Uterine smooth muscle cell (primary cell): ENCODE measurements at places on chromosomes 7 and 10. TPM values are rescaled to one million over a fixed set of nuclear protein-coding genes. Genes with fewer than 3 reads are reported as not detected.

CDHR3 gene
- 4.0 and 5.9 TPM in 2 replicates for total RNA-seq

GALNT17 gene
- under 0.01 TPM in 1 of 2 replicates, not detected in the other for total RNA-seq

GNAI1 gene
- total RNA-seq: 51.7 and 56.4 TPM in 2 replicates

SGPL1 gene
- total RNA-seq: 28.0 and 40.0 TPM in 2 replicates

ADRA2A gene
- total RNA-seq: 0.22 and 2.0 TPM in 2 replicates

PPP1R17 gene
- total RNA-seq: under 0.01 TPM in 1 of 2 replicates, not detected in the other

CAV1 gene
- total RNA-seq: 296 and 541 TPM in 2 replicates

CPN1 gene
- total RNA-seq: not detected in 2 replicates

DYNC1I1 gene
- total RNA-seq: 0.62 and 2.1 TPM in 2 replicates

CHCHD2 gene
- total RNA-seq: 535 and 580 TPM in 2 replicates

PNLIPRP1 gene
- not detected in 2 replicates for total RNA-seq

ZP3 gene
- 0.55 and 0.87 TPM in 2 replicates for total RNA-seq

LRRD1 gene
- 0.11 TPM in 1 of 2 replicates, not detected in the other for total RNA-seq

SHH gene
- not detected in 2 replicates for total RNA-seq

PRSS37 gene
- not detected in 2 replicates for total RNA-seq

ACHE gene
- 0.25 TPM in 1 of 2 replicates, not detected in the other for total RNA-seq

PLEKHS1 gene
- total RNA-seq: not detected in 2 replicates

NME8 gene
- not detected in 2 replicates for total RNA-seq
